ENCODE measurements at places on chromosomes 6 and 20.

- no peak for DNase-seq
These were observed 567.7 kb downstream of the ADGRB3 start for GRCh38 chr6:69202768-69203167.

DNA sequence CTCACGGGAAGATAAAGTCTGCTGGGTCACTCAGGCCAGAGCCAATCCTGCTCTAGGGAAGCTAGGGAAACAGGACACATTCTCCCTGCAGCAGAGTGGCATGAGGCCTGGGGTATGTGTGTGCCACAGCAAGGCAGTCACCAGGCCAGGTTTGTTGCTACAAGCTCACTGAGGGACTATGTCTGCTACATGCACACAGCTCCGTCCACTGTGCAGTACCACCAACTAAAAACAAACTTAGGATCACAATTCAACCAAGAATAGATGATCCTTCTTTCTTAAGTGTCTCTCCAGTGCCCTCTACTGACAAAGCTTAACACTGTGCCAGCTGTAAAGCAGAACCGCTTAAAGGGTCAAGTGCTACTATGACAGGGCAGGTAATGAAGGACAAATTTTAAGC lies 192.5 kb downstream of the PTPRK start:
- DNase-seq: no peak

GRCh38 chr6:70622461-70622860 lies 45.2 kb upstream of the SMAP1 start:
- no peak for DNase-seq

DNA sequence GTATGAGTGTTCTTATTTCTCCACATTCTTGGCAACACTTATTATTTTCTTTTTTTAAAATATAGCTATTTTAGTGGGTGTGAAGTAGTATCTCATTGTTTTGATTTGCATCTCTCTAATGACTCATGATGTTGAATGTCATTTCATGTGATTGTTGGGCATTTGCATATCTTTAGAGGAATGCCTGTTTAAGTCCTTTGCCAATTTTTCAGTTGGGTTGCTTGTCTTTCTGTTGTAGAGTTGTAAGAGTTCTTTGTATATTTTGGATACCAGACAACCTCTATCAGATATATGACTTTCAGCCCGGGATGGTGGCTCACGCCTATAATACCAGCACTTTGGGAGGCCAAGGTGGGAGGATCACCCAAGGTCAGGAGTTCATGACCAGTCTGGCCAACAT lies 5.1 kb upstream of the POPDC3 start:
- no peak for DNase-seq

GRCh38 chr6:30060606-30061091 lies 416 bp upstream of the POLR1H start:
- no peak for DNase-seq

- DNase-seq: no peak
These were observed 114.6 kb upstream of the RIPOR2 start for GRCh38 chr6:25050356-25050755.

GRCh38 chr6:170448751-170449630 lies 104.1 kb downstream of the PSMB1 start:
- DNase-seq: no peak

Data from stimulated activated CD8-positive, alpha-beta memory T cell treated with anti-CD3 and anti-CD28 coated beads, Interleukin-2, amount 100 ng/mL, for 1 hour (primary cell).